ENCODE measurements at places on chromosomes 4 and X.

GRCh38 chr4:132592850-132593249 lies 556.2 kb upstream of the PCDH10 start:
- no peak for DNase-seq

DNA sequence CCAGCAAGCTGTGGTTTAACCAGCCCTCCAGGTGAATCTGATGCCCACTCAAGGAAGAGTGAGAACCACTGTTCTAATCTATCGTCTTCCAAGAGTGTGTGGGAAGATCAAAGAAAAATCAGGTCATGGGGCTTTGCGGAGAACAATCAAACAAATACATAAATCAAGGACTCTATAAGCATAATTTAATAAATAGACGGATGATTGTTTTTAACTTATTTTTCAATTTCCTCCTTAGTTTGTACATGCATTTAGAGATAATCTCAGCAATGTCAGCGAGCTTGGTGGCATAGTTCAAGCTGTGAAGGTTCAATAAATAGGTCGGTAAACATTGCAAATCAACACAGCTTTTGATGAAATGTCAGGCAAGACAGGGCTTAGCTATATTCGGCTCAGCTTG lies 84.9 kb downstream of the DMD start:
- DNase-seq: no peak

- DNase-seq: no peak
Observed at GRCh38 chr4:8262637-8263322, 6.8 kb upstream of the HTRA3 start.

DNA sequence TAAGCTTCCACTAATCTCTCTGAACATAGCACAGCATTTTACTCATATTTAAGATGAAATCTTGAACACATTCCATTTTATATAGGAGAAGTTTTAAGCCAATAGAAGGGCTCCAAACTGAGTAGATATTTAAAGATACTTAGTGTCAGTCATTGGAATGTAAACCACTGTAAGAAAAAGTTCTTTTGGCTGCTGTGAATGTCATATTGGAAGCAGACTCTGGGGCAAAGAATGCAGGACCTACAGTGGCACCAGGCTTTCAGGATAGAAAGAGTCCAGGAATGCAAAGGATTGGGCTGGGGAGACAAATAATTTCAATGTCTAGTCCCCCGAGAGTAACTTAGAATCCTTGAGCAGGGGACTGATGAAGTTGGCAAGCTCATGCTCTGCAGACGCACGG lies 1047.7 kb downstream of the STIM2 start:
- no peak for DNase-seq

DNA sequence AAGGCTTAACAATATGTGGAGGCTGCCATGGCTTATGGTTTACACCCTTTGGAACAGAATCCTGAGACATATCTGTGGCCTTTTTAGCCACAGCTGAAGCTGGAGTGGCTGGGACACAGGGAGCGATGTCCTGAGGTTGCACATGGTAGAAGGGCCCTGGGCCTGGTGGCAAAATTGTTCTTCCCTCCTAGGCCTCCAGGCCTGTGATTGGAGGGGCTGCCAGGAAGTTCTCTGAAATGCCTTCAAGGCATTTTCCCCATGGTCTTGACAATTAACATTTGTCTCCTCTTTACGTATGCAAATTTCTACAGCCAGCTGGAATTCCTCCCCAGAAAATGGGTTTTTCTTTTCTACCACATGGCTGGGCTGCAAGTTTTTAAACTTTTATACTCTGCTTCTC lies 39.1 kb upstream of the MAGEA8 start:
- no peak for DNase-seq

GRCh38 chr4:79050541-79050880 lies 111.3 kb upstream of the PAQR3 start:
- DNase-seq: no peak

- no peak for DNase-seq
Observed at GRCh38 chr4:71923070-71923469, 108.7 kb upstream of the NPFFR2 start.

- no peak for DNase-seq
Observed at GRCh38 chrX:123590842-123591486, 141.9 kb downstream of the THOC2 start.

- no peak for DNase-seq
Observed at GRCh38 chrX:150913511-150913910, 15.0 kb upstream of the CD99L2 start.

- DNase-seq: no peak
Observed at GRCh38 chrX:67570839-67571238, 27.0 kb downstream of the AR start.

- DNase-seq: no peak
Observed at GRCh38 chr4:163568843-163569242, 74.4 kb downstream of the TMA16 start.

- DNase-seq: no peak
Observed at GRCh38 chr4:56330691-56331090, 56.6 kb downstream of the AASDH start.

- no peak for DNase-seq
Observed at GRCh38 chr4:21367567-21367966, 581.0 kb downstream of the KCNIP4 start.

DNA sequence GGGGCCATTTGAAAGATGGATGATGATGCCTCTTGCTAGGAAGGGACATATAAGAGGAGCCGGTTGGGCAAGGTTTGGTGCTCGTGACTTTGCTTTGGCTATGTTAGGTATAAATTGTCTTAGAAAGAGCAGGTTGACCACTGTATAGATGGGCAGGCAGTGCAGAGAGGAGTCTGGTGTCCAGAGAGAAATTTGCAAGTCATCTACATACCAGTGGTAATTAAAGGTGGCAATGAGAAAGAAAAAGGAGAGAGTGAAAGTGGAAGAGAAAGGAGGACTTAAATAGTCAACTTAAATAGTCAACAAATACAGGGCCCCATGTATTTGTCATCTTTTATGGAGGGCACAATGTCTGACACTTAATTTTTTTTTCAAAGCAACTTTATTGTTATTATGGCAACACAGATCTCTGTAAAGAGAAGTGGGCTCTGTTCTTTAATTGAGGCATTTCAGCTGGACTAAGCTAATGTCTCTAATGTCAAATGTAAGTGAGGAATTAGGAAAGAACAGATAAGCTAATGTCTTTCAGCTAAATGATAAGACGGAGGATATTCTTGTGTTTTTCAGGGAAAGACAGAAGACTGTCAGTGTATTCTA lies 75.4 kb upstream of the ANXA3 start:
- no peak for DNase-seq
